ENCODE measurements at places on chromosomes 11 and 22. TPM values are rescaled to one million over a fixed set of nuclear protein-coding genes. Genes with fewer than 3 reads are reported as not detected.

Gene SLC25A18
- 0.08 TPM for polyA plus RNA-seq

Gene JHY
- polyA plus RNA-seq, result 3.5 TPM

Gene ART5
- polyA plus RNA-seq, result not detected

Gene SYT13
- polyA plus RNA-seq, result not detected

Gene MCAM
- polyA plus RNA-seq, result not detected

Gene SMIM35
- not detected for polyA plus RNA-seq

Gene RGL4
- polyA plus RNA-seq, result 86.3 TPM

Gene KCNA4
- not detected for polyA plus RNA-seq

Gene RFPL2
- polyA plus RNA-seq, result 3.9 TPM

Gene SCO2
- polyA plus RNA-seq, result 4.9 TPM

Gene TMEM191C
- 2.3 TPM for polyA plus RNA-seq

Gene ZC3H12C
- not detected for polyA plus RNA-seq
